ENCODE measurements at places on chromosomes 12 and 14.
A peak's percentile ranks its signal among the peaks of the same experiment; 100 is the strongest.

- no peak for DNase-seq
These were observed 28.1 kb upstream of the RAB21 start for GRCh38 chr12:71726548-71726947.

DNA sequence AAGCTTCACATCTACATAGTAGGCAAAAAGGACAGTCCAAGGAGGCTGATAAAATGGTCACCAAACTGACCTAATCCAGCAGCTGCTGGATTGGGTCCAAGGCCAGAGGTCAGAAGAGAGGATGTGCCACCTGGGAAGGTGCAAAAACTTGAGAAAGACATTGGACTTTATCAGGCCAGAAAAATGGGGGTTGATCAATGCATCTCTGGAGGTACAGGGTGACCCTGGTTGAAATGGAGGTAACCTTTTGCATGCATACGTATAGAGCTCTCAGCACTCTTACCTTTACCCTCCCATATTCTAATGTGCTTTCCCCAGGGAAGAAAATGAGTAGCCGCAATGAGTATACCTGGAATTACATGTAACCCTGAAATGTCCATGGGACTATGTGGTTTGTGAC, 16.0 kb downstream of the BTG1 start:
- no peak for DNase-seq

GRCh38 chr12:52693261-52693660, 10.1 kb downstream of the KRT77 start:
- no peak for DNase-seq

DNA sequence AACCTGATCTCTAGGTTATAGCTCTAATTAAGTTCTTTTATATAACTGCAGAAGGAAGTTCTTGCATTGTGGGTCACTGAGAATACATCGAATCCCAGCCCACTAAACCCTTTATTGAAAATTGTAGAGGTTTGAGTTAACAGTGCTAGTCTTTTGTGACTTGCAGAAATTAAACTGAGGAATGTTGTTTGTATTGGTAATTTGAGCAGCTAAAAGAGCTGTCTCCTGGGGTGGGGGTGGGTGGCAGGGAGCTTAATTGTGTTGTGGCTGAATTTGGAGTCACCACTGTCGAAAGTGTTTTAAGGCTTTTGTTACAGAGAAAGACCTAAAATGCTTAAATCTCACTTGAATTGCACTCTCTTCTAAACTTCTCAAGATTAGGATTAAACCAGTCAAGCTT, 3.2 kb upstream of the COX8C start:
- DNase-seq, result no peak

DNA sequence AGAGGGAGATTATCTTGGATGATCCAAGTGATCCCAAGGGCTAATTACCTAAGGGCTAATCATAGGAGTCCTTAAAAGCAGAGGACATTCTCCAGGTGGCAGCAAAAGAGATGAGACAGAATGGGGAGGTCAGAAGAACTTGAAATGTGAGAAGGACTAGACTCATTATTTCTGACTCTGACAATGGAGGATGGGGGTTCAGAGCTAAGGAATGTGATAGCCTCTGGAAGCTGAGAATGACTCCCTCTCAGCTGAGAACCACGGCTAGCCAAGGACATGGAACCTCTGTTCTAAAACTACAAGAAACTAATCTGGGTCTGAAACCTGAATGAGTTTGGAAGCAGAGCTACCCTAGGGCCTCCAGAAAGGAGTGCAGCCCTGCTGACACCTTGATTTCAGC, 35.6 kb upstream of the ANKS1B start:
- DNase-seq, result no peak

GRCh38 chr14:102923925-102924486, 1.5 kb downstream of the AMN start:
- no peak for DNase-seq

DNA sequence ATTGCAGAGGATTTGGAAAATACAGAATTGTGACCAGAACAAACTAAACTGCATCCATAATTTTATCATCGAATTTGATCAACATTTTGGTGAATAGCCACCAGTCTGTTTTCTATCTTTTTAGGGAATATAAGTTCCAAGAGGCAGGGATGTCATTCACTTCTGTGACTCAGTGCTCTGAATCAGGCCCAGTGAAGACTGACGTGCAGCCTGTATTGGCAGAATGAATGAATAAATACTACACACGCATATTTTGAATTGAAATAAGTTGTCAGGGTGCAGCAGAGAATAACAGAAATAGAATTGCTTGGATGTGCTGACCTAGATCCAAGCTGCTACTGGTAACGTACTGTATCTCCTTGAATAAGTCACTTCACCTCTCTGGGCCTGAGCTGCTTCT, 1.3 kb upstream of the EMP1 start:
- DNase-seq, result no peak

DNA sequence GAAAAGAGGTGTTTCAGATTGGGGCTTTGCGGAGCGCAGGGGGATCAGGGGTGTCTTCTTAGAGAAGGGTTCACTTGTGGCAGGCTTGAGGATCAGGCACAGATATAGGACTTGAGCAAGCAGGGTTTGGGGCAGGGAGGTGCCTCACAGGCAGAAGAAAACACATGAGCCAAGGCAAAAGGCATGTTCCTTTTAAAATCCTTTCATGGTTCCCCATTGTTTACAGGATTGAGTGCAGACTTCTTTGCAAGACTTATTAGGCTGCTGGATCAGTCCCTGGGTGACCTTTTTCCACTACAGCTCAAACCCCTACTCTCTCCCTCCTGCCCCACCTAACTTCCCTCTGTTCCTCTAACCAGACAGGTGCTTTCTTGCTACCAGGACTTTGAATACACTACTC, 19.7 kb downstream of the HSPB8 start:
- DNase-seq, result no peak

DNA sequence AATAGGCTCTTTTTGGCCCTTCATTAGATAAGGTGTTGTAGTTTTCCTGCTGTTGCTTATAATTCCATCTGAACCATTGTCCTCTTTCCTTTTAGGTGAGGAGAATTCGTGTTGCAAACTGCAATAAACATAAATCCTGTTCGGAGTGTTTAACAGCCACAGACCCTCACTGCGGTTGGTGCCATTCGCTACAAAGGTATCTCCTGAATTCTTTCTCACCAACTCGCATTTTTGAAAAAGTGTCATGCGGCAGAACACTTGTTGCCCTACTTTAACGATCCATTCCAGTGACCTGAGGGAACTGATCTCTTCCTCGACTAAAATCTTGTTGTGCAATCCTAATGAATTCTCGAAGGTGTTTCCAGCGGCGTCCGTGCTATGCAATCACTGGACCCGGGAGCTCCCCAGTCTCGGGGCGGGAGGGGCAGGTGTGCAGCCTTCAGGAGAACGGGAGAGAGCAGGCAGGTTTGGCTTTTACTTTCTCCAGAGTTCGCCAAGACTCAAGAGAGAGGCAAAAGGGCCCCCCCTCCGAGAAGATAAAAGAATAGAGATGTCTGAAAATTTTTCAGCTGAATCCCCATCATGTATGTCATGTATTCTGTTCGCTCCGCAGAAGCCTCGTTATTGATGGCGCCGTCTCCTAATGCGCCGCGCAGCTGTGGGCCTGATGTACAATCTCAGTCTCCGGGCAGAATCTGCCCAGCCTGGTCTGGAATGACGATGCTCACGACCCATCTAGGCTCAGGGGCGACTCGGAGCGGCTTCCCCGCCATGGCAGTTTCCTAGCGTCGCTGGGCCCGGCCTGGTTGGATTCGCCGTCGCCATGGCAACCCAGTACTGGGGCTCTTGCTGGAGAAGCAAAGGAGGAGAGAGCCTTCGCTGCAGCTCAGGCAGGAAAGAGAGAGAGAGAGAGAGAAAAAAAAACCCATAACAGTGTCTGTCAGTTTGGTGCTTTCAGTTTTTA, 38.2 kb downstream of the PLXNC1 start:
- no peak for DNase-seq

DNA sequence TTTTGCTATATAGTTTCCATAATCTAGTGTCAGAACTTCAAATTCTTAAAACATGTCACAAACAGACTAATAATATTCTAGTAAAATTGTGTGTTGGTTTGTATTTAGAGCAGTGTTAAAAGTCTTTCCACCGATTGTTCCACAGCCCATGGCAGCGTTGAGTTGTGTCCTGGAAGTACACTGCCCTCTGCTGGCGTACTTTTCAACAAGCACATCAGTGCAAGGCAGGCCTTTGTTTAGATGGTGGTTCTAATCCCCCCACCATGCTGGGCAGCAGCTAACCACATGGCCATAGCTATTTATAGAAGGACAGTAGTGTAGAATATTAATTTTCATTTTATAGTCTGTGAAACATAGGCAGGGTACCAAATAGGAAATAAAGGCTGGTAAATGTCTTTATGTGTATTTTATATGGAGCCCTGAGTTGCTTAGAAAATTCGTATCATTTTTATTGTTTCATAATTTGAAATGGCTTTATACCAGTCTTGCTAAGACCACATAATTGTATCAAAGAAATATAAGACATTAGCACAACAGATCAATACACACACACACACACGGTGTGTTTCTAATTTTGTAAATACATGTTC, 235.4 kb downstream of the SEC23A start:
- peak; percentile 63 for DNase-seq

DNA sequence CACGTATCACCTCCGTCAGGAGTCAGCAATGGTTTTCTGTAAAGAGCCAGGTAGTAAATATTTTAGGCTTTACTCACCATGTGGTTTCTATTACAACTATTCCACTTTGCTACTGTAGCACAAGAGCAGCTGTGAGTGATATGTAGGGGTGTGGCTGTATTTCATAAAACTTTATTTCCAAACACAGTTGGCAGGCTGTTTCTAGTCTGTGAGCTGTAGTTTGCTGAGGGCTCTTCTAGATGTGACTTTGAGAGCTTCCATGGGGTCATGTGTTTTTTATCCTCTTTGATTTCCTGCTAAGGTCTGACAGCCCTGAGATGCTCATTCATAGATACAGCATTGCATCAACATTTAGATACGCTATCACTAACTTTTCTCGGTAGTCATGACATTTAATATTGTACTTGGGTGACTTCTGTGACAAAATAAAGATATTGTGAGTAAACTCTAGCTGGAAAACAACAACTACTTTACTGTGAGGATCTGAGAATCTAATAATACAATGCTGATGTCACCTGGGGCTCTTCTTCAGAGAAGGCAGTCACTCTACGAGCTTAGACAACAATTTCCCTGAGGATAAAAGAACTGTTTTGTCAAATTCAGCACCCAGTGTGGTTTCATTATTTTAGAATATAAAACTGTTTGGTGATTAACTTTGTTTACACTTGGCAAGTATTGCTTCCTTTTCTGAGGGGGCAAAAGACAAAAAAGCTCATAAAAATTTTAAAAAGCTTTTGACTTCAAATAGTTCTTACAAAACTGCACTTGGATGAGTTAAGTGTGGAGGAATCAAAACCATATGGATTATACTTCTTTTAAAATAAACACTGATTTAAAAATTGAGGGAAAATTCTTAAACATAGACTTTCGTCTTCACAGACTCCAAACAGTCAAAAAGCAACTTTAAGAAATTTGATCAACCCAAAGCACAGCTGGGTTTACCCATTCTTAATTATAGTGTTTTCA, 231.2 kb upstream of the DCN start:
- DNase-seq, result no peak

All from stimulated activated naive CD8-positive, alpha-beta T cell treated with anti-CD3 and anti-CD28 coated beads, Interleukin-15, Interleukin-2, amounts not matched to agents 100 U/mL and 50 U/mL, for 24 hours (primary cell).